Activated naive CD4-positive, alpha-beta T cell treated with anti-CD3 and anti-CD28 coated beads, Interleukin-2, amount 50 U/mL, for 72 hours (primary cell): ENCODE measurements at places on chromosomes 6 and 20. TPM values are rescaled to one million over a fixed set of nuclear protein-coding genes. Genes with fewer than 3 reads are reported as not detected.

DNA sequence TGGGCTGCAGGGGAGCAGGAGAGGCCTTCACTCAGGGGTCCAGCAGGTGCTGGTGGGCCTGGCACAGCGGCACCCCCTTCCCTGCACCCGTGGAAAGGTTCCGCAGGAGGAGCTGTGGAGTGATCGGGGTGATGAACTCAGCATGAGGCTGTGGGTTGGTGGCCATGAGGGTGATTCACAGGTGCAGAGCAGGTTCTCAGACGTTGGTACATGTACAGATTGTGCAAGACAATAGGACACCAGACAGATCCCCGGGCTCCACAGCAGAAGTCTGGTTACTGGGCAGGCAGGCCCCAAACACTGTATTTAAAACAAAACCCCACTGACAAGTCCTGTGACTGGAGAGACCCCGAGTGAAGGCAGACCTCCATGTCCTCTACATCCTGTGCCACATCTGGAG is 151.6 kb upstream of the CDH4 start:
- no peak for DNase-seq

DNA sequence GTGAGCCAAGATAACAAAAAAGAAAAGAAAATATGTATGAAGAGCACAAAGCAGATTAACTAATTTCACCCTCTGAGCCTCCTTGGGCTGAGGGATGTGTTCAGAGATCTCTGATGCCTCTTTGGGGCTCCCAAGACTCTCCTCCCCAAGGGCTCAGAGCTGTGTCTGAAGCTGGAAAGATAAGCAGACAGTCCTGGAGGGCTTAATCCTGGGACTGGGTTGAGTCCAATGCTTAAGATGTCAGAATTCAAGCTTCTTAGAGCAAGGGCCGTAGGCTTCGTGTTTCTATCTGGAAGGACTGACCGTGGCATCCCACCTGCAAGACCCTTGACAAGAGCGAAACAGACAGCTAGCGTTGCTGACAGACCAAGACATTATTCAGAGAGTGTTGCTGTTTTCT is 229.0 kb downstream of the ZMYND8 start:
- DNase-seq = no peak

The ZSWIM3 gene
- total RNA-seq = 5.7 TPM

The C2 gene
- total RNA-seq = 0.53 TPM

The PRL gene
- total RNA-seq = not detected

- DNase-seq = no peak
Measured at GRCh38 chr6:112288475-112288874, 34.1 kb upstream of the LAMA4 start.

The BPIFB1 gene
- not detected for total RNA-seq

GRCh38 chr6:89483111-89483720 is 50.3 kb downstream of the ANKRD6 start:
- no peak for DNase-seq

The ZC3H12D gene
- 87.1 TPM for total RNA-seq

DNA sequence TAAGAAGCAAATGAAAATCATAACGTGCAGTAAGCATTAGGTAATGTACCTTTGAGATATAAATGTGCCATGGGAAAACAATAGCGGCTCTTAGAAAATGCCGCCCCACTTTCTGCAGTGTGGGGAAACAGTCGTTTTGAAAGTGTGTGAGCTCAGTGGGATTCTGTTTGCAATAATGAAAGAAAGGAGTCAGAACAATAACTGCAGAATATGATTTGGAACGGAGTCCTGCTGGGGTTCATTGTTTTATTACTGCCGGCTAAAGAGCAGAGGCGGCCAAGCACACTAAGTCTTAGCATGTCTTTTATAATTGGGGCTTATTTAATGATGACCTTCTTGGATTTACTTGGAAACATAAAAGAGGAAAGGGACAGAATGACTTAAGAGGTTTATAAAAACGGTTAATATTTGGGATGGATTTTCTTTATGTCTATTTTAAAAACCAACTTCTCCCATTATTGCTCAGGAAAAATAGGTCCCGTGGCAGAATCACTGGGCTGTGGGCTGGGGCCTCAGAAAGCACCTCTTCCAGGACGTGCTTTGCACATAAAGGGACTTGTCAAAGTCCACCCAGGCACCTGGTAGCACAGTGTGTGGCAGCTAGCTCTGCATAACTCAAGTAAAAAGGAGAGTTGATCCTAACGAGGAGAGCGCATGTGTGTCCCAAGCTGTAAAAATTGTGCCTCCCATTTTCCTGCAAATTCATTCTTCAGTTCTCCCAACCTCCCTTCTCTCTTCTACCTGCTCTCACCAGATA is 44.0 kb upstream of the SLC22A16 start:
- DNase-seq = no peak

DNA sequence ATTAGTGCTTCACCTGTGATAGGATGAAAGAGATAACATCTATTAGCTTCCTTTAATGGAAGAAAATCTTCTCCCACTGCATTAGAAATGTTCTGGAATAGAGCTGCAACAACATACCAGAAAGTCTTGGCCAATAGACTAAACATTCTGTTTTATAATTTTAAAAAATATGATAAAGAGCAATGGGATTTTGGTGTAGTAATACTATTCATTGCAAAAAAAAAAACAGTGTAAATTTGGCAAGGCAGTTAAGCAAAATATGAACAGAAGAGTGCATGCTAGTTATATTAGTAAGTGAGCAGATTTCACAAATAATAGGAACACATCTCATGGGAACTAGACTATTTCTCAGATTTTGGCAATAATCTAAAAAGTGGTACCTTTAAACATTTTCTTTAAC is 43.3 kb downstream of the SOX4 start:
- DNase-seq = no peak

DNA sequence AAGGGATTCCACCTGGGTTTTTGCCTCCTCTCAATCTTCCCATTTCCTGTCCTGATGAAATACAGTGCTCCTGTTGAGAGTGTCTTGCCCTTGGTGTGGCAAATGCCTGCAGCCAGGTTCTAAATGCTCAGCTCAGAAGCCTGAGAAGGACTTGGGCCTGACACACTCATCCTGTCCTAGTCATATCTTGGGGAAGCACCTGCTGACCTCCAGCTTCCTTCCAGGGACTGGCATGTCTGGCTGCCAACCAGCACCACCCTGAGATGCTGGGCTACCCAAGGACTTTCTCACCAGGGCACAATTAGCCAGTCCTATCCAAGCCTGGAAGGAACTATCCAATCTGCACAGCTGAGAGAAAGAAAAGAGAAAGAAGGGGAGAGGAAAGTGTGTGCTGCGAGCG is 43.4 kb downstream of the LRFN2 start:
- no peak for DNase-seq

- DNase-seq = no peak
Measured at GRCh38 chr6:52209770-52210169, 23.6 kb downstream of the IL17A start.

The MUCL3 gene
- total RNA-seq = not detected

The CCDC170 gene
- not detected for total RNA-seq

GRCh38 chr20:14782731-14783130 is 445.3 kb upstream of the FLRT3 start:
- DNase-seq = no peak

GRCh38 chr6:14190191-14190928 is 72.8 kb downstream of the CD83 start:
- no peak for DNase-seq
